ENCODE measurements at places on chromosomes 7 and 10.

DNA sequence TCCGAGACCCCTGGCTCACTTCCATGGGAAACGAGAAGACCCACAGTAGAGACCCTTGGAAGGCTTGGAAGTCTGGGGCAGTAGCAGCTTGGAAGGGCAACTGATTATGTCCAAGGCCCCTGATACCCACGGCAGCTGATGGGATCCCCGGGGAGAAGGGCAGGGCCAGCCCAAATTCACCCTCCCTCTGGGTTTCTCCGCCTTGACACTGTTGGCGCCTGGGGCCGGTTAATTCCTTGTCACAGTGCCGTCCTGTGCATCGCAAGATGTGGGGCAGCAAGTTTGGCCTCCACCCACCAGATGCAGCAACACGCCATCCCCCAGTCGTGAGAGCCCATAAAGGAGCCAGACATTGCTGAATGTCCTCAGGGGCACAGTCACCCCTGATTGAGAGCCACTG is 89.2 kb downstream of the RGS10 start:
- no peak for DNase-seq

DNA sequence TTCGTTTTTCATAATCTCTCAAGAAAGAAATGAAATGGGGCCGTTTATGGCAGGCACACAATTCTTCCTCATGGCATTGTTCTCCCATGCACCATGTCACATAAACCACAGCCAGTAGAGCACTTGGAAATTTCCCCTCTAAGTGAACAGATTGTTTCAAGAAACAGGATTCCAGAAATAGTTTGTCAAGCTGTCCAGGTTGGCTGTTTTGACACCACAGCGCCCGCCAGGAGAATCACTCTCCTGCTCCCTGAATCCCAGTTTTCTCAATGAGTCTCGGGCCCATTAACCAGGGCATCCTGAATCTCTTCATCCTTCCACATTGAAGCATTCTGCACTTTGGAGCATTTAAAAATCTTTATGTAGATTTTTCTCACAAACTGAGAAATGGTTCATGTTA is 172.2 kb upstream of the NEBL start:
- no peak for DNase-seq

GRCh38 chr10:43121444-43121843 is 16.8 kb upstream of the CSGALNACT2 start:
- peak; percentile 60 for DNase-seq

DNA sequence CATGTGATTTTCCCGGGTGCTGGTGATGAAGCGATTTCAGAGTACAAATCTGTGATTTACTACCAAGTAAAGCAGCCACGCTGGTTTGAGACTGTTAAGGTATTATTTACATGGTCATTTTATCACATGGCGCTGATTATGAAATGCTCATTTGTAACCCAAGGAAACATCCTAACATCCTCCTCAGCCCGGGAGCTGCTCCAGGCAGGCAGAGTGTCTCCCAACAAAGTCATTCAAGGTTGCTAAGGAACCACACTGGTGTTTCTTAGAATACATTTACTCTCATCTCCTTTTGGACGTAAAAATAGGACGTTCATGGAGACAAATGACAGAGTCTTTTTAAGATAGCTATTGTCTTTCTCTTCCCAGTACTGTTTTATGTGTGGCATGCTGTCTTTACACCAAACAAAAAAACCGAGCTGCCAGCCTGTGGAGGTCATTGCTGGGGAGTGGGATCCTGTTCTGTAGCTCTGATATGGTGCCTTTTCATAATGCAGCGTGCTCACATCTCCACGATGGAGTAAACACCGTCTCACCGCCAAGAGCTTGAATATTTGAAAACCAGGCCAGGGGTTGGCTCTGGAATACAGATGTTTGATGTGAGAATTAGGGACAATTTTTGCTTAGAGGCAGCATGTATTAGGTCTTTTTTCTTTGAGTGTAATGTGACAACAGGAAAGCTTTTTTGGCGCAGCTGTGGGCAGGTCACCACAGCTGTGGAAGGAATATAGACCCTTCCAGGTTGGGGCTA is 119.6 kb downstream of the DOCK1 start:
- DNase-seq, result peak; percentile 25
